Thoracic aorta (tissue), 2 donors: ENCODE measurements at places on chromosomes 12 and 14.

DNA sequence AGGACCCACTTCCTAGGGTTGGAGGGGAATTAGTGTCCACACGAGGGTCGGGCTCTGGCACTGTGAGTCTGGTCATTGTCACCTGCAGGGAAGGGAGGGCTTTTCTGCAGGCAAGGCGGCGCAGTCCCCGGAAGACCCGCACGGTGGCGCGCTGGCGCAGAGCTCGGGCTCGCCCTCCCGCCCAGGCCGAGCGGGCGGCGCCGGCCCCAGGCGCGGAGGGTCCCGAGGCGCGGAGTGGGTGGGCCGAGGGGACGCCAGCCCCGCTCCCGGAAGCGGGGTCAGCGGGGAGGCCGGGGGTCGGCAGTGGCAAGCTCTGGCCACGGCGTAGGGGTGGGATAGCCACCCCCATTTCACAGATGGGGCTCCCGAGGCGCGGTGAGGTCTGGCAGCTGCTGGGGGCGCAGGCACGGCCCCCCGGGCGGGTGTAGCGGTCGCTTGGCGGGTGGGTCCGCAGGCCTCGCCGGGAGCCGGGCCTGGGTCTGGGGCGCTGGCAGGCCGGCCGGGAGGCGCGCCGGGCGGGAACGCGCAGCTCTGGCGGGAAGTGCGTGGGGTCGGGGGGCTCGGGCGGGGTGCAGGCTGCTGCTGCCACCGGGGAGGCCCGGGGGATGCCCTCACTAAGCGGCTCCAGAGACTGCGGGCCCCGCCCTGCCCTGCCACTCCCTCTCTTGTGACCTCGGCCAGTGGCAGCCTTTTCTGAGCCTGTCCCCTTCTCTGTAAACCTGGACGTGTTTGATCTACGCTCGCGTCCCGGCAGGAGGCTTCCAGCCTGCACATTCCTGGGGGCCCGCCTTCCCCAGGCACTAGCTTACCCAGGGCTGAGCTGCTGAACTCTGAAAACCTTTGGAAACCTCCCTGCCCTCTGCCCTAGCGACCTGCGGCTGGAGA lies 46.1 kb downstream of the CYP46A1 start:
- no peak overlapping the region for H3K27ac ChIP-seq
- H3K4me3 ChIP-seq = peak overlapping the region; percentile 83
- DNase-seq = no peak
- no peaks in the 10 kb centered on the region for H3K36me3 ChIP-seq
- H3K27me3 ChIP-seq = no peaks in the 10 kb centered on the region

DNA sequence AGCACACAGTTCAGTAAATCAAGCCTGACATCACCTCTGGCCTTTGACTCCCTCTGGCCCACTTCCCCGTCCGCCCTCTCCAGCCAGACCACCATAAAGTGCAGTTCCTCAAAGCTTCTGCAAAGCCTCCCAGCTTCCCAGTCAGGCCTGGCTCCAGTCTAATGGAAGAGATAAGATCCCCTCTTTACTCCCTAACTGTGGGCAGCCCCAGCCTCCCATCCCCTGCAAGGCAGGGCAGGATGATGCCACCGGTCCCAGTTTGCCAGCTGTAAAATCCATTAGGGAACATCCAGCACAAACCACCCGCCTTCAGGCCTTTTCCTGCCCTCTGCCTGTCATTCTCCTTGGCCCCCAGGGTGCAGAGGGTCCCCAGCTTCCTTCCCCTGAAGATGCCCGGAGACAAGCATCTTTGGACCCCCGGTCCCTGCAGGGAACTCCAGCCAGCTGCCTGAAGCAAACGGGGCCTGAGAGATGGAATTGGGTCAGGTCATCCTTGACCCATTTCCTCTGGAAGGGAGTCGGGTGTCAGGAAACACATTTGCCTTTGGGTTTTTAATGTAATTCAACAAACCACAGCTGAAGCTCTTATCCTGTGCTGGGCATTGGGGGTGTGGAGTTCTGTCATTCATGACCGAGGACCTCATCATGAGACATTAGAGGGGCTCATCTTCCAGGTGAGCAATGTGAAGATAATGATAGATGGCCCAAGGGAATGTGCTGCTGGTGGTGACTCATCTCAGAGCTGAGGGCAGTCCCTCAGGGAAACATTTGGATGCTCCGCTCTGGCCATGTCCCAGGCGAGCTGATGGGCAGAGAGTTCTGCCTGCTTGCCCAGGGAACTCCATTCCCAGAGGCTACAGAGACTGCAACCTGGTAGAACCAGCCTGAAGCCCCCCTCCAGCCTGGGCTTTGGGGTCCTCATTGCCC lies 93.8 kb upstream of the CLMN start:
- no peak overlapping the region for H3K27ac ChIP-seq
- DNase-seq = no peak
- no peaks in the 10 kb centered on the region for H3K27me3 ChIP-seq
- peaks cover 21% of the 10 kb centered on the region for H3K4me1 ChIP-seq

- H3K36me3 ChIP-seq = no peaks in the 10 kb centered on the region
- H3K27me3 ChIP-seq = no peaks in the 10 kb centered on the region
- H3K4me3 ChIP-seq = peak within 1 kb of the TSS; percentile 73
Measured at GRCh38 chr14:59576332-59577294, at the start of gene CCDC175. Gene CCDC175, minus strand, starts transcription at chr14:59576812. Its CDS starts 37 bp downstream, at chr14:59576775.

- DNase-seq = no peak
- H3K4me3 ChIP-seq = no peak overlapping the region
- H3K27me3 ChIP-seq = no peaks in the 10 kb centered on the region
- no peak overlapping the region for H3K27ac ChIP-seq
- no peaks in the 10 kb centered on the region for H3K4me1 ChIP-seq
Measured at GRCh38 chr14:104425171-104425681, 154.3 kb upstream of the C14orf180 start.

- no peak overlapping the region for H3K27ac ChIP-seq
- no peak for DNase-seq
- H3K4me3 ChIP-seq = no peak overlapping the region
- H3K4me1 ChIP-seq = no peaks in the 10 kb centered on the region
- no peaks in the 10 kb centered on the region for H3K27me3 ChIP-seq
Measured at GRCh38 chr12:22577667-22578066, 33.3 kb upstream of the C2CD5 start.

GRCh38 chr12:9940375-9940774 lies 8.2 kb upstream of the CLEC2A start:
- no peaks in the 10 kb centered on the region for H3K27me3 ChIP-seq
- H3K27ac ChIP-seq = no peak overlapping the region
- H3K4me3 ChIP-seq = no peak overlapping the region
- H3K4me1 ChIP-seq = no peaks in the 10 kb centered on the region
- no peak for DNase-seq

GRCh38 chr14:39857376-39858055 lies 425.3 kb upstream of the FBXO33 start:
- H3K4me3 ChIP-seq = no peak overlapping the region
- H3K4me1 ChIP-seq = no peaks in the 10 kb centered on the region
- no peaks in the 10 kb centered on the region for H3K36me3 ChIP-seq
- DNase-seq = no peak
- no peaks in the 10 kb centered on the region for H3K27me3 ChIP-seq

GRCh38 chr12:8499616-8500015 lies 13.7 kb upstream of the CLEC4D start:
- no peak overlapping the region for H3K4me3 ChIP-seq
- H3K27me3 ChIP-seq = no peaks in the 10 kb centered on the region
- H3K4me1 ChIP-seq = no peaks in the 10 kb centered on the region
- H3K36me3 ChIP-seq = no peaks in the 10 kb centered on the region

DNA sequence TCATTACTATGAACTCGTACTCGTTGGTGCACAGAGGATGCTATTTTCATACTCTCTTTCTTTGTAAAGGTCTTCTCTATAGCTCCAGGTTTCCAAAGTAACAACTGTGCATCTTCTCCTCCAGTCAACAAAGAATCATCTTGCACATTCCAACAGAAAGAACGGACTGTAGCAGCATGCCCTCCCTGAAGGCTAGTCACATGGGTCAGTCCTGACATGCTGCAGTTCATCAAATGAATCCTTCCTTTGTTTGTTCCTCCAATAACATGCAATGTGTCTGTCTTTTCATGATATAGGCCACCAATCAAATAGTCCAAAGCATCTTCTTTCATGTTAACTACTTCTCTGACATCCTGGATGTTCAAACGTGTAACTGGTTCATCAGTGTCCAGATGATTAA lies 42.9 kb downstream of the WDR89 start:
- H3K36me3 ChIP-seq = peaks cover 7% of the 10 kb centered on the region
- H3K4me3 ChIP-seq = no peak overlapping the region
- no peaks in the 10 kb centered on the region for H3K4me1 ChIP-seq
- H3K27me3 ChIP-seq = no peaks in the 10 kb centered on the region
